ENCODE measurements at places on chromosomes 1 and 21. TPM values are rescaled to one million over a fixed set of nuclear protein-coding genes. Genes with fewer than 3 reads are reported as not detected.

Gene PLCH2
- total RNA-seq: 0.05 TPM

Gene GSTM3
- 85.6 TPM for total RNA-seq

Gene SLC22A15
- 3.5 TPM for total RNA-seq

DNA sequence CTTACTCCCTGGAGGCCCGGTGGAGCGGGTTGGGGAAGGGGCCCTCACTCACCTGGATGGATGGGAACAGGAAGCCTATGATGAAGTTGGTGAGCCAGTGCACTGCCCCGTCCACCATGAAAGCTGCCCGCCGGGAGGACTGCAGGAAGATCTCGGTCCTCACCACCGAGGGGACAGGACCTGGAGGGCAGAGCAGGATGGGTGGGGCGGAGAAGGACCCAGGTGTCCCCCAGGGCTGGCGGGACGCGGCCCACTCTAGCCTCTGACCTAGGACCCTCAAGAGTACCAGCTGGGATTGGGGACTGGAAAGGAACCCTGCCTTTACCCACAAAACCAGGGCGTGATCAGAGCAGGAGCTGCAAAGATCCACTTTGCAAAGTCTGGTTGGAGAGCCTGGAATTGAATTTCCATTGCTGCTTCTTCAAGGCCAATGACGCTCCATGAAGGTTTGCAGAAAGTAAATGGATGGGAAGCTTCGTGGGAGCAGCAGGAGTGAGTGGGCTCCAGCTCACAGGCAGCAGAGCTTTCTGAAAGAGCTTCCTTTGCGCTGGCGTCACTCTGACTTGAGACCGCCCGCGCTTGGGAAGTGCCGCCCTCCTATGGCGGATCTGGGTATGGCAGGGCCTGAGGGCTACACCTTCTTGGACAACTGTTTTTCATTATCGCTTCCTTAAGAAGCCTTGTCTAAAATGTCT lies 21.4 kb downstream of the SLC2A7 start:
- peak; percentile 63 for DNase-seq

- DNase-seq: no peak
Measured at GRCh38 chr1:47067097-47067594, at the start of gene CYP4Z1. Gene CYP4Z1 (plus strand): TSS chr1:47067231. CDS start chr1:47067491, 260 bp downstream.

- no peak for DNase-seq
Measured at GRCh38 chr1:158255656-158256055, 1.4 kb downstream of the CD1A start.

GRCh38 chr1:151406176-151406575 lies 6.8 kb downstream of the PSMB4 start:
- DNase-seq: no peak

- peak; percentile 89 for DNase-seq
Measured at GRCh38 chr1:219938706-219939105, 10.3 kb upstream of the SLC30A10 start.

DNA sequence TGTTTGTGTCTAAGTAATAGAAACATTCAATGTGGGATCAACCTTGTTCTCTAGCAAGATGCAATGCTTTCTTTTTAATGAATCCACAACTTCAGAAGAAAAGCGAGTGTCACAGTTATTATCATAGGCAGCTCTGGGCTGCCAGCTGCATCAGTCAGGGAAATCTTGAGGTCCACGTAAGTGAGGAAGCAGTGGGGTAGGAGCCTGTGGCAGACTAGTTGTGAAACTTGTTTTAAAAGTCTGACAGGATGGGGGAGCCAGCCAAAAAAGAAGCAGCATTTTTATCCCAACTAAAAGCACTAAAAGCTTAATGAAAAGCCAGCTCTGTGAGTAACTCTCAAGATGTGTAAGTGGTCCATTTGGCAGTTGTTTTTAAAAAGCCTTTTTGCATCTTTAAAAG lies 113.1 kb downstream of the ZNF326 start:
- DNase-seq: no peak

- DNase-seq: no peak
Measured at GRCh38 chr1:219544163-219544846, 68.6 kb downstream of the ZC3H11B start.

All from renal cortical epithelial cell (primary cell).